Lung microvascular endothelial cell (primary cell): ENCODE measurements at places on chromosomes 16 and 17.
A peak's percentile ranks its signal among the peaks of the same experiment; 100 is the strongest.

DNA sequence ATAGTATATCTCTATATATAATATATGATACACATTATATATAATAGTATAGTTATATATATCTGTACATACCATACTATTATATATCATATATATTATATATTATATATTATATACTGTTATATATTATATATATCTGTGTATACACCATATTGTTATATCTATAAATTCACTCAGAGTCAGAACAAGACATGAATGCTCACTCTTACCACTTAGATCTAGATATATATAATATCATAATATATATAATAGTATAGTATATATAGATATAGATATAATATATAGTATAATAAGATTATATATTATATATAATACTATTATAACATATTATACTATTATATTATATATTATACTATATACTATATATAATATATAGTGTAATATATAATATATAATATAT, 9.3 kb downstream of the ACSM2B start:
- DNase-seq: no peak

DNA sequence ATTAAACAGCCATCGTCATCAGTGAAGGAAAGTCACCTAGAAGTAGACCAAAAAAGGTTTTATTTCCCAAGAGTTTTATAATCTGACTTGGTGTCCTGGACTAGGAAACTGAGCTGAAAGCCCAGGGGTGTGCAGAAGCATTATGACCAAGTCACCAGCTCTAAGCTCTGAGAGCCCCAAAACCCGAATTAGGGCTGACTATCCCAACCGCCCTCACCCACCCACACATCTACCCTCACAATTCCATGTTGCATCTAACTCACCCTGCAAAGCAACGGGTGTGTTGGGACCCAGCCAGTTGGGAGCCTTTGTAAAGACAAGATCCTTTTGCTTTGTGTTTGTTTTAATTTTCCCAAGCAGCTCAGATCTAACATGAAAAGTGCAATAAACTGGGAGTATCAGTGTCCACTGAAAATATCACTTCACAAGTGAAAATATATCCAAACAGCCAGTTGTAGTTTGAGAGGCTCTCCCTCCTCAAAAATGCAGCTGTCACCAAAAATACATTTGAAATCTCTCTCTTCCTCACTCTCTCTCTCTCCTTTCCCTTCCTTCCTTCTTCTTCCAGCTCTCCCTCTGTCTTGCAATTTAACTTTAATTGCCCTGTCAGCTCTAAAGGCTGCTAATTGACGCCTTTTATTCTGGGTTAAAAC, 16.2 kb upstream of the NOG start:
- no peak for DNase-seq

DNA sequence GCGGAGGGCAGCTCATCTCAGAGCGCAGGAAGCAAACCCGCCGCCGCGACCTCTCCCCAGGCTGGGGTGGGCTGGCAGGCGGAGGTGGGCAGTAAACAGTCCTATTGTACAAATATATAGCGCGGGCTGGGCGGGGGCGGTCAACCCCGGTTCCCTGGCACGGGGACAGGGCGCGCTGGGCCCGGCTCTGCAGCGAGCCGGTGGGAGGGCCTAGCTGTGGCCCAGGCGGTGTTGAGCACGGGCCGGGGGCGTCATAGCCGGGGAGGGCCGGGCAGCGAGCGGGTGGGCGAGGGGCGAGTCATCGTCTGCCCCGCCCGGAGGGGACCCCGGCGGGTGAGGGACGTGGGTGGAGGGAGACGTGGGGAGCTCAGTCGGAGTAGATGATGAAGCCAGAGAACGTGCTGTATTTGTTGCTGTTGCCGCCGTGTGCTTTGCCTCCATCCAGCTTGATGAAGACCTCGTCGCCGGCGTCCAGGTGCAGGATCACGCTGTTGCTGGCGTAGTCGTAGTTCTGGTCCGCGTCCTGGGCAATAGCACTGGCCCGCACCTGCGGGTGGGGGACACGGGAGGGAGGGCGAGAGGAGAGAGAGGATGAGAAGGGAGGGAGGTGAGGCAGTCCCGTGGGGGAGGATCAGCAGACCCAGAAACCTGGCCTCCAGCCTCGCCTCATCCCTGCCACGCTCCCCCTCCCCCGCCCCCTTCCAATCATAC, 8.1 kb downstream of the C1QL1 start:
- DNase-seq: no peak

DNA sequence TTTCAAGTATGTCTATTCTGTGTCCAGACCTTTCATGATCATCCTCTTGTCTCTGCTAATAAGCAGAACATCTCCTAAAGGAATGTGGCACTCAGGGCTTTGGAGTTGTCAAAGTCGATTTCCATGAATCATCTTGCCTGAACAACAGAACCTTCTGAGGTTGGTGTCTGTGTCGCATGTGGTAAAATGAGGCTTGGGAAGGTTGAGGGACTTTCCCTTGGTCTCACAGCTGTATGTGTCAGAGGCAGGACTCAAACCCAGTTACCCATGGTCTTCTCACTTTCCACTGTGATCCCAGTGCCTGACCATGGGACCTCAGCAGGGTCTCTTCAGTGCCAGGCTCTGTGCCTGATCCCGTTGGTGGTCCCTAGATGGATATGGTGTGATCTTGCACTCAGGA, 4.2 kb upstream of the GPRC5B start:
- no peak for DNase-seq

GRCh38 chr16:65559846-65560245, 438.0 kb upstream of the CDH11 start:
- DNase-seq: no peak

DNA sequence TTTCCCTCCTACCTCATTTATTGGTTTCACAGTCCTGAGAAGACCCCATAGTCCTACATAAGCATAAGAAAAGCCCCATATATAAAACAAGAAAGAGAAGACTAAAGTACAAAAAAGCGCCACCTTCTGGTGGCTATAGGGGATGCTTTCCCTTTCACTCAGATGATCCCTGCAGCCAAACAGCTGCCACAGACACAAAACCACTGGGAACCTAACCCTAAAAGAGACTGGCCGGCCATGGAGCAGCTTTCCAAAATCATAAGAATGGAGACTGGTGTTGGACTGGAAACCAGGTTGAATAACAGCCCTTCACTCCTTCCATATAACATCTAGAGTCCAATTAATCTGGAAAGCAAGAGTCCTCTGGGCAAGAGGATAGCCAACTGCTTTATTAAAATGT, 11.4 kb downstream of the DYNC1LI2 start:
- DNase-seq: peak; percentile 52

DNA sequence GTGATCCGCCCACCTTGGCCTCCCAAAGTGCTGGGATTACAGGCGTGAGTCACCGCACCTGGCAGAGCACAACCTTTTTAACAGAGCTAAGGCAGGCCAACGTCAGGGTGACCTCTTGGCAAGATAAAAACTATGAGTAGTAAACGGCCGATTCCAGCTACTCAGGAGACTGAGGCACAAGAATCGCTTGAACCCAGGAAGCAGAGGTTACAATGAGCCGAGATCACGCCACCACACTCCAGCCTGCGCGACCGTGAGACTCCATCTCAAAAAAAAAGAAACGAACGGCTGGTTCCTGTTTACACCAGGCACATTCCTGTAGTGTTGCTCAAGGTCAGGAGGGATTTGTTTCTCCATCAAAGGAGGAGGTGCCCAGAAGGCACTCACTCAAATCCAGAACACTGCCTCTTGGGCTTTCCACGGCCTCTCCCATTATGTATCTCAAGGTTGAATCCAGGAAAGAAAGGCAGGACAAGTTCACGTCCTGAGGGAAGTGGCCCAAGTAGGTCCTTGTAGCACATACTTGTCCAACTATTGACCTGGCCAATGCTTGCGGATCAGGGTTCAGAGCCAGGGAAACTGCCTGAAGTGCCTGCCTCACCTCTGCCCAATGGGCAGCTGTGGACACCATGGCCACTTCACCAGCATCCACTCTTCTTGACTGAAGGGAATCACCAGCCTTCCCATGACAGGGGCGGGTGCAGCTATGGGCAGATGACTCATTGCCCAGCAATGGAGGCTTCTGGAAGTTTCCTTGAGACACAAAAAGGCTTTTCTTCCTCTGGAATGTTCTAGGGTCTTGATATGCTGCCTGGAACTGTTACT, 13.5 kb downstream of the KNOP1 start:
- peak; percentile 98 for DNase-seq

GRCh38 chr17:50863221-50863843, 2.8 kb downstream of the TOB1 start:
- DNase-seq: peak; percentile 65

DNA sequence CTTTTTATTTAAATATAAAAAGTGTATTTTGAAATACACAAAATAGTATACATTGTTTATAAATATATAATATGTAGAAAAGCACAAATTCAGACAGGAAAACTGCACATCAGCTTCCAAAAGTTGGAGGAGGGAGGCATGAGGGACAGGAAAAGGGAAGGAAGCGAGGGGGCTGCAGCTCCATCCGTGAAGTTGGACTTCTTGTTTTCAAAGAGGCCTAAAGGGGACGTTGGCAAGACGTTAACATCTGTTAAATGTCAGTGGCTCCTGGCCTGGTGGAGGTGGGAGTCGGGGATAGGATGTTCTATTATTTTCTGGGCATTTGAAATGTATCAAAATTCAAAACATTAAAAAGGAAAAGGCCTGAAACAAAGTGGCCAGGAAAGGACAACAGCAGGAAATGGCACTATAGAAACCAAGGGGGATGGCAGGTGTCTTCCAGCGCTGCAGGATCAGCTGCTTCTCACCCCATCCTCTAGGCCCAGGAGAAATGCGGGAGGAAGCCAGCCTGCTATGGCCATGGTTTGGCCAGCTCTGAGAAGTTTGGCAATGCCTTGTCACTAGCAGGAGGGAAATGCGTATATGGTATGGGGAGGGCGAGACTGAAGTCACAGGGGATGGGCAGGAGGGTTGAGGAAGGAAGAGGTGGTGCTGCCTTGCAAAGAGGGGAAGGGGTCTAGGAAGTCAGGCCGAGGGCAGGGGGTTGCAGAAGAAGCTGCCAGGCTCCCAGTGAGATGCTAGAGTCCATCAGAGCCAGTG, 6.4 kb downstream of the CMTM2 start:
- DNase-seq: peak; percentile 11

- no peak for DNase-seq
These were observed 37.2 kb downstream of the SLC38A8 start for GRCh38 chr16:84005391-84005790.

DNA sequence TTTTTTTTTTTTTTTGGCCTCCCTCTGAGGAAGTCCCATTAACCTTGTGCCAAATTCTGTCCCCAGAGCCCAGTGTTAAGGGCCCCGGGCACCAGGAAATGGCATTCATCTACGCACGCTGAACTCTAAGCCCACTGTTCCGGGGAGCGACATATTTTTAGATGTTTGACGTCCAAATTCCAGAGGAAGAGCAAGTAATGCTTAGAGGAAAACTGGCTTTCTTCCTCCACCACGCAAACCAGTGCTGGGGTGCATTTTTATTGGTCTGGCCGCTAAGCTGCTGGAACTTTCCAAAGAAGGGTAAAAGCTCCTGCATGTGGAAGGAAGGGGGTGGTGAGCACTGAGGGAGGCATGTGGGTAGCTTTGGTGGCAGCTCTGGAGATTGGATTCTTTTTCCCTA, 8.3 kb downstream of the WFDC1 start:
- no peak for DNase-seq

GRCh38 chr17:8465356-8465755, 29.7 kb downstream of the NDEL1 start:
- DNase-seq: no peak

DNA sequence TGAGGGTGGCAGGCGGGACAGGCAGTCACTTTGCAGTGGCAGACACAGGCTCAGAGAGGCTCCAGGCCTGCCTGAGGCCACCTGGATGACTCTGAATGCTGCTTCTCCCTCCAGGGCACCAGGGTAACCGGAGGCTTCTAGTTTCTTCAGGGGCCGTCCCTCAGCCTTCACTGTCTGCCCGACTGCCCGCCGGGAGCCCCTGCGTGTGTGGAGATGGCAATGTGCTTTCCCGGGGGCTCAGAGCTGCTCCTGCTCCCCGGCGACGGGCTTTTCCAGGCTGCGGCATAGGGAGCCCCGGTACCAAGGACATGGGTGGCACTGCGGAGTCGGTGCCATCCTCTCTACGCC, 51.5 kb downstream of the CBFA2T3 start:
- DNase-seq: no peak

DNA sequence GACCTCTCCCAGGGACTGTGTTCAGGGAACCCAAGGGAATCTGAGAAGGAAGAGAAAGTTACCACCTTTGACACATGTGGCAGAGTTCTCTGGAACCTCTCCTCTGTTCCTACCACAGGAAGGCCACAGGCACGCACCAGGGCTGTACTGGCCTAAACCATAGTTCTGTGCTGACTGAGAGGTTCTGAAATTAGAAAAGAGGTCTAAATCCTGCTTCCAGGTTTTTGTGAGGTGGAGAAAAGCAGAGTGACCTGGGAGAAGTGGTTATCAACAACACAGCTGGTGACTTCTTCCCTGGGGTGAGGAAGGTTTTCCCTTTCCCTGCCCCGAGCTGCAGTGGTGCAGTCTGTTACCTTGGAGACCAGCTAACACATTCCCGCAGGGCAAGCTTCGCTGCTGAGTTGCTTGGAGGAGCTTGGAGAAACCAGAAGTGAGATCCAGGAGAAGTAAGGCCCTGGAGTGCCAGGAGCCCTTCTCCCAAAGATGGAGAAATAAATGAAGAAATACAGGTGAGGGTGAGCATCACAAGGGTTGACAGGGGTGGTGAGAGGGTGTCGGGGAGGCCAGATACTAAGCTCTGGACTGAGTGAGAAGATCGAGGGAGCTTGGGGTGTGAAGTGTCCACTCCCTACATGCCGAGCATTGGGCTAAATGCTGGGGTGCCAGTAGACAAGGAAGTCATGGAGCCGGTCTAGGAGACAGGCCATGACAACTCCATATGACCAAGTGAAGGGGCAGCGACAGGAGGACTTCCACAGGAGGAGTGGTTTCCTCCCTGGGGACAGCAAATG, at the start of gene VWA3A:
Gene VWA3A, plus strand, starts transcription at position 399 of the 791 bp plus-strand sequence. Its CDS starts 97 bp downstream, at position 496.
- DNase-seq: peak; percentile 40

DNA sequence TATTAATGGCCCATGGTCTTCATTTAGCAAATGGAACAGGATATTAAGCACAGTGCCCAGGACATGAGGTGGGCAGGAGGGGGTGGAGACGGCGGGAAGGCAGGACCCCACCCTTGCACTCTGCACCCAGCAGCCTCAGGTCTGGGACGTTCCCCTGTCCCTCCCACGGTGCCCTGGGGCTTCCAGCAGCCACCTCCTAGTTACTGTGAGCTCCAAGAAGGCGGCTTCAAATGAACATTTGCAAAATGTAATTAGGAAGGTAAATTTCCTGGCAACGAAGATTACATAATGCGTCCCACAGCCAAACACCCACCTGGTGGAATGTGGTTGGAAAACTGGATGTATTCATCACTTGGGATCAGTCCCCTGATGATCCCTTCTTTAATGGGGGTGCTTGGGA, 59.4 kb downstream of the ENGASE start:
- no peak for DNase-seq

- no peak for DNase-seq
These were observed 11.3 kb upstream of the SKAP1 start for GRCh38 chr17:48441231-48441711.

- no peak for DNase-seq
These were observed 2254.6 kb downstream of the TP53TG3F start for GRCh38 chr16:35713762-35714650.
